ENCODE measurements at places on chromosomes 16 and 17.

GRCh38 chr17:76527430-76528111 lies 9.9 kb downstream of the CYGB start:
- DNase-seq, result peak; percentile 63

GRCh38 chr16:12479751-12480150 lies 323.9 kb downstream of the CPPED1 start:
- DNase-seq, result no peak

DNA sequence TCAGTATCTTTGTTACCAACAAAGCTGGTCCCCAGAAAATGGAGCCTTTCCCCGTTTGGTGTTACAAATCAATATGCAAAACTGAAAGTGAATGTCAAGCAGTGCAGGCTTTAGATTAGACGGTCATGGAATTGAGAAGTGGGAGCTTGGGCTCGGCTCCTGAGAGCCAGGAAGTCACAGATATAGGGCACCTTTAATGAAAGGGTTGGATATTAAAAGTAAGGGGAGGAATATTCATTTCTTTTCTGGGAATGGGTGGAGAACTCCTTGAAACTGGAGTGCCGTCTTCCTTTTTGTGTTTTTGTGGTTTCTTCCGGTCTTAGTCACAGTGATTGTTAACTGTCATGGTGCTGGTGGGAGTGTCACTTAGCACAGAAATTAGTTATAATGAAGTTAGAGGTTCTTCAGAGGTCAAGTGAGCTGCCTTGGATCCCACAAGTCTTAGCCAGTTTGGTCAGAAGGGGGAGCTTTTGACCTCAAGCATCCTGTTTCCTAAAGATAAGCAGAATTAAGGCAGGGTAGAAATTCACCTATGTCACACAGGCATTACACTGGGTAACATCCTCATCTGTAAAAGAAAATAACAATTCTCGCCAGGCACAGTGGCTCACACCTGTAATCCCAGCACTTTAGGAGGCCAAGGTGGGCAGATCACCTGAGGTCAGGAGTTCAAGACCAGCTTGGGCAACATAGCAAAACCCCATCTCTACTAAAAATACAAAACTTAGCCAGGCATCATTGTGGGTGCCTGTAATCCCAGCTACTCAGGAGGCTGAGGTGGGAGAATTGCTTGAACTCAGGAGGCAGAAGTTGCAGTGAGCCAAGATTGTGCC lies 9.6 kb upstream of the EIF1 start:
- DNase-seq, result peak; percentile 60

DNA sequence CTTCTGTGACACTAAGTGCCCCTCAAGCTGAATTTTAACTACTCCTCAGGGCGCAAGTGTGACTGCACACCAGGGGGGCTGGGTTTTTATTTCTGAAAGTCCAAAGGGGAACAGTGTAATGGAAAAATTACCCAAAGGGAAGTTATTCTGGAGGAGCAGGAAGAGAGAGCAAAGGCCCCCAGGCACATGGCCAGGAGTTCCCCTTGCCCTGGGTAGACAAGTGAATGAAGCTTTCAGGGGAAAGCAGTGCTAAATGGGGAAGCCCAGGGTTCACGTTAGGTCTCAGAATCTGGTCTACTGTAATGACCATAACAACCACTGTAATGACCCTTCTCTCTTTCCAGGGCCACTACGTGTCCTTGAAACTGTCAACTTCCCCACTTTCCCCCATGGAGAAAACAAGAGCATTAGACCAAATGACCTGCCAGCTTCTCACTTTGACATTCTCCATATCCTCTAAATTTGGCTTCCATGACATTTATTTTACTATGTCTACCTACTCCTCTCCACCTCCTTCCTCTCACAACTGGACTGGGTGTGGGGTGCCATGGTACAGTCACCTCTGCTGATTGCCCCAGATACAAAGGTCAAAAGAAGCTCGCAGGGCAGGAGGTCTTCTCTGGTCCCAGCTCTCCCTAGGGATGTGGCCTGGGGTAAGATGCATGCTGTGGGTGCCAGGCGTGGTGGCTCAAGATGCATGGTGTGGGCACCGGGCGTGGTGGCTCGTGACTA lies 34.1 kb upstream of the MMP2 start:
- DNase-seq, result no peak

- DNase-seq, result peak; percentile 30
Measured at GRCh38 chr16:70430667-70431536, 8.0 kb downstream of the ST3GAL2 start.

DNA sequence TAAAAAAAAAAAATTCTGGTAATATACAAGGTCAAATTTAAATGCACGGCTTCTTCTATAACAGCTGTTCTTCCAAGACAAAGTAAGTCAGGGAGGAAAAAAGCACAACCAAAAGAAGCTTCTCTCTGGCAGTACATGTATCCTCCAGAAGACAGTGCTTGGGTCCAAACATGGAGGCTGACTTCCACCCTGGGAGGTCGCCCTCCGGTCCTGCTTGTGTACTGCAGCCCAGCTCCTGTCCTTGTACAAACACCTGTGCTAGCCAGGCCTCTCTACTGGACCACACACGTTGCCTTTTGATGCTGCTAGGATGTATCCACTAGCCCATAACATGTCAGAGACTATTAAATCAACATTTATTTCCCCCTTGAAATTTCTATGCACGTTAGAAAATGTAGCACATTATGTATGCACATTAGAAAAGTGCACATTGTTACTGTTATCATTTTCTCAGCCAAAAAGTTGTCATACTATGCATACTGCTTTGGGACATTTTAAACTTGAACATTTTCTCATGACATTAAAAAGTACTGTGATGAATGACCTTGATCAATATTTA lies 21.9 kb downstream of the TEKT3 start:
- no peak for DNase-seq

DNA sequence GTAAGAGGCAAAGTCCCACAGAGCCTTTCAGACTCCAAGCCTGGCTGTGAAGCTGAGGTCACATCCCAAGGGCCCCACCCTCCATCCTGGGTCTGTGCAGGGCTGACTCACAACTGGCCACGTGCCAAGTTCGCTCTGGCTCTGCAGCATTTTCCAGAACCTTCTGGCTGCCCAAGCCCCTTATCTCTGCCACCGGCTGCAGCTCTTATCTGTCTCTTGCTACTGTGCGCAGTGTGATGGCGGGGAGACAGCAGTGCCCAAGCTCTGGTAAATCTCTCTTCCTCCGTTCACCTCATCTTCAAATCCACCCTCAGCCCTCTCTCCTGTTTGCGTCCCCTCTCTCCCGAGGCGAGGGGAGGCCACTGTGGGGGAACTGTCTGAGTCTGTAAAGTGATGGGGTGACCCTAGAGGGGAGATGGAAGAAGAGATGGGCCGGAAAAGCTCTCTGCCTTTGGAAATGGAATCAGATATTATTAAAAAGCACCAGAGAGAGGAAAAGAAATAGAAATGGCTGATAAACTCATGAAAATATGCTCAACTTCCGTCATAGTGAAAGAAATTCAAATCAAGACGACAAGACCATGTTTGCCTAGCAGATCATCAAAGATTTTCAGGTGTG lies 162.7 kb upstream of the CDC42EP4 start:
- DNase-seq, result peak; percentile 88

GRCh38 chr16:23229714-23230113 lies 47.2 kb downstream of the SCNN1G start:
- peak; percentile 17 for DNase-seq

DNA sequence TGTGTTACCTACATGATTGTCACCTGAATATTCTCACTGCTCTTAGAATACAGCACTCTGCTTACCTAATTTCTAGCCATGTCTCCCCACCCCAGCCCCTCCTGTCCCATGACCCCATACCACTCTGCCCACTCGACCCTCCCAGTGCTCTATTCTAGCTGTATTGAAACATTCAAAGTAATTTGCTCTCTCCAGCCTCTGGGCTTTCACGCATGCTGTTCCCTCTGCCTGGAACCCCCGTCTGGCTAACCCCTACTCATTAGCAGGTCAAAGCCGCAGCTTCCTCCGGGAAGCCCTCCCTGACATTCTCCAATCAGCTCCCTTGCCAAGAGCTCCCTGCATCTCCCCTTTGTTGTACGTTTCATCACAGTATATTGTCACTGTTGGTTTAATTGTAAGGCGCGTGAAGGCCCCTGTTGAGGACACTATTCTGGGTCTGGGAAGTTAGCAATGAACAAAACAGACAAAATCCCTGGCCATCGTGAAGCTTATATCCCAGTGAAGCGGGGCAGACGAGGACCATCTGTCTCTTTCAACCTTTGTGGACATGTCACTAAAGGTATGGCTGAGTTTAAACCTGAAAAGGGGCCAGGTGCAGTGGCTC lies 72.3 kb upstream of the LHX1 start:
- DNase-seq, result no peak

- DNase-seq, result peak; percentile 24
Measured at GRCh38 chr17:8315764-8316217, 5.8 kb downstream of the ARHGEF15 start.

- no peak for DNase-seq
Measured at GRCh38 chr17:72380737-72381136, 259.9 kb downstream of the SOX9 start.

DNA sequence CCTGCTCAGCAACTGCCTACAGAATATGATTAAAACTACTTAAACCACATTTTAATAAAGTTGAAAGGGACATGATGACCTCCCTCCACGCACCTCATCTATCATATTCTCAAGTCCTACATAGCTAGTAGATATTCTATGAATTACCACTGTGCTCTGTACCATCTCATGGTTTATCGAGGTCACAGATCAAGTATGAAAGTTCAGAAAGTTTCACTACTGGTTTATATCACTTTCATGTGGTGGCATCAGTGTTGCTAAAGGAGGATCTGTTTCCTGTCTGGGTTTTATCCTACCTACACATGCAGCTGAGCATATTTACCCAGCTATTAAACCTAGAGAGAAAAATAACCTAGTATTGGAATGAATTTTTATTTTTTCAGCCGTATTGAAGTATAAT lies 214.9 kb upstream of the MON1B start:
- DNase-seq, result no peak

DNA sequence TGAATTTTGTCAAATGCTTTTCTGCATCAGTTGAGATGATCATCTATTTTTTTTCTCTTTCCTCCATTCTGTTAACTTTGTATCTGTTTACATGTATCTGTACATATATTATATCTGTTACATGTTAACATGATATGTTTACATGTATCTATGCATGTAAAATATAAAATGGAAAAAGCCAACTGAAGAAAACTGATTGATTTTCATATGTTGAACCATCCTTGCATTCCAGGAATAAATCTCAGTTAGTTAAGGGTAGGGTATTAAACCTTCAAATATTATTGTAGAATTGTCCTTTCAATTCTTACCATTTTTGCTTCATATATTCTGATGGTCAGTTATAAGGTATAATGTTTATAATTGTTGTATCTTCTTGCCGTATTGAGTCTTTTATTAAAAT lies 336.1 kb downstream of the ZFHX3 start:
- DNase-seq, result no peak

- no peak for DNase-seq
Measured at GRCh38 chr16:2507665-2508064, 6.1 kb upstream of the ATP6V0C start.

- DNase-seq, result no peak
Measured at GRCh38 chr17:30579610-30580315, 102.6 kb downstream of the GOSR1 start.

DNA sequence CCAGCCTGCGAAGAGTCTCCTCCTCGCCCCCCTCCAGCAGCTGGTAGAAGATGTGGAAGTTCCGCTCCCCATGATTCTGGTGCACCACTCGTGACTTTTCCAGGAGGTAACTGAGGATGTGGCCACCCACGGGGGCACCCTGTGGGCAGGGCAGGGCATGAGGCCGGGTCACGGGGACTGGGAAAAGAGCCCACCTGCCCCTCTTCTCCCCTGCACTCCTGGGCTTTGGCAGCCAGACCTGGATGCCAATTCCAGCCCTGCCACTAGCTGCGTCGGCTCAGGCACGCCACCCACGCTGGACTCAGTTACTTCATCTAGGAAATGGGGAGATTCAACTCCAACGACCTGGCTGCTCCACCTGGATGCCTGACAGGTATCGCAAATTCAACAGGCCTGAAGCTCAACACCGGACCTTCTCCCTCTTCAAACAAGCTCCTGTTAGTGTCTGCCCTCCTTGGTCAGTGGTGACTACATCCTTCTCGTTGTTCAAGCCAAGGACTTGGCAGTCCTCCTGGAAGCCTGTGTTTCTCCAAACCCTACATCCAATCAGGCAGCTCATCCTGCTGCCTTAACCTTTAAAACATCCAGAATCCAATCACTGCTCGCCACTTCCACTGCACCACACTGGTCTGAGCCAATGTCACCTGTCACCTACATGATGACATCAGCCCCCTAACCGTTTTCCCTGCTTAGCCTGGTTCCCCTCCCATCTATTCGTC lies 11.6 kb downstream of the MYO1C start:
- DNase-seq, result no peak

GRCh38 chr16:47612711-47613110 lies 151.6 kb downstream of the PHKB start:
- peak; percentile 74 for DNase-seq

DNA sequence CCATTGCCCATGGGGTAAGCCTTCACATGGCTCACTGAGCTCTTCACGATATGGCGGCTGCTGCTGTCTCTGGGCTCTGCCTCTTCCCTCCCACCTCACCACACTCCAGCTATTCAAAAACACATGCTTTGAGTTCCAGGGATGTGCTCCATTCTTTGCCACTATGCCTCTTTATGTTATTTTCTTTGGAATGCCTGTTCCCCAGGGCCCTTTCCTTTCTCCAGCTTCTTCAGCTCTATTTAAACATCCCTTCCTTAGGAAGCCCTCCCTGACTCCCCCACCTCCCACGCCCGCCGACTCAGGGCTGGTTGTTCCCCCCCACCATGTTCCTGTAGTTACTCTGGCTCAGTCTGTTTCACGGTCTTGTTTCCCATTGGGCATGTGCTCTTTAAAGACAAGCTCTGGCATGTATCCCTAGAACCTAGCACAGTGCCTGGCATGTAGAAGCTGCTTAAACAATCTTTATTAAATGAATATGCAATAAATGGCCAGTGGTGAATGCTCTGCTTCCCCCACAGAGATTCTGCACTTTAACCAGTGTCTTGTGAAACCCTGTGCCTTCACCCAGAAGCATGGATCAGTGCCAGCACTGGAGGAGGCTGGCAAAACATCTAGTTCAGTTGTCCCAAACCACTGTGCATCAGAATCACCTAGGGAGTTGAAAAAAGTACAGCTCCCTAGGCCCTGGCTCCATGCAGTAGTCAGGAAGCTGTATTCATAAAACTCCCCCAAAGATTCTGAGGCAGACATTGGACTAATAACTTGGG lies 6.9 kb downstream of the MYCBPAP start:
- DNase-seq, result peak; percentile 38

- DNase-seq, result peak; percentile 36
Measured at GRCh38 chr17:41917679-41918313, 955 bp downstream of the ACLY start.

DNA sequence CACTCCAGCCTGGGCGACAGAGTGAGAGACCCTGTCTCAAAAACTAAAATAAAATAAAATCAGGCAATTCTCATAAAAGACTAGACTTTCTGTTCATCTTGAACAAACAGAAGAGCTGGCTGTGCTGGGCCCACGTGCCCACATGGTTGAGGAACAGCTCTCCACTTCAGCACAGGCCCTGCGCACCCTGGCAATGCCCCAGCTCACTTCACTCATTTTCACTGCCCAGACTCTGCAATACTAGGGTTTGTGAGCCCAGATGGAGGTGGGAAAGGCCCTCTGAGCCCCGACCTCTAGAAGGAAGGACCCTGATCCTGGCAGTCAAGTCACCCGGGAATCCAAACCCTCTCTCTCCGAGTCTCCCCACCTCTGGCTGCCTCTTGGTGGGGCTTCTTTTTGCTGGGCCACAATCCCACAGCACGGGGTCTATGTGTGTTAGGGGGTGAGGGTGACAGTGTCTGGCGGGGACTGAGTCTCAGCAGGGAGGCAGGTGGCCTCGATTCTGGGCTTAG lies 14.8 kb downstream of the MYLK3 start:
- DNase-seq, result no peak

GRCh38 chr16:51107742-51108141 lies 43.3 kb downstream of the SALL1 start:
- DNase-seq, result no peak

- DNase-seq, result no peak
Measured at GRCh38 chr16:58030136-58030840, 4.7 kb downstream of the MMP15 start.

Measured in epithelial cell of esophagus (primary cell).